LoVo (cell line): ENCODE measurements at places on chromosomes 4 and X.

DNA sequence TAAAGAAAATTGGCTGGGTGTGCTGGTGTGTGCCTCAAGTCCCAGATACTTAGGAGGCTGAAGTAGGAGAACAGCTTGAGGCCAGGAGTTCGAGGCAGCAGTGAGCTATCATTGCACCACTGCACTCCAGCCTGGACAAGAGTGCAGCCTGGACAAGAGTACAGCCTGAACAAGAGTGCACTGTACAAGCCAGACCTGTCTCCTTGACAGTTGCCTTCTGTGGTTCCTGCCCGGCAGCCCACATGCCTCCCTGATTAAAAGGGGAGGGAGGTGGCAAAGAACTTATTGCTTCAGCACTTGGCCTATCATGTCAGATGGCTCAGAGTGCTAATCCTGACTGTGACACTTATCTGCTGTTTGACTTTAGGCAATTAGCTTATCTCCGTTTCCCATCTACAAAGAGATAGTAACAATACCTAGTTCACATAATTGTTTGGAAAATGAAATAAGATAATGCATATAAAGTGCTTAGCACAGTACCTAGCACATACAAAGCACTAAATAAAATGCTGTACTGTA, 249.1 kb downstream of the DCLK2 start:
- DNase-seq = no peak

- DNase-seq = no peak
Observed at GRCh38 chr4:90245837-90246236, 118.6 kb downstream of the CCSER1 start.

DNA sequence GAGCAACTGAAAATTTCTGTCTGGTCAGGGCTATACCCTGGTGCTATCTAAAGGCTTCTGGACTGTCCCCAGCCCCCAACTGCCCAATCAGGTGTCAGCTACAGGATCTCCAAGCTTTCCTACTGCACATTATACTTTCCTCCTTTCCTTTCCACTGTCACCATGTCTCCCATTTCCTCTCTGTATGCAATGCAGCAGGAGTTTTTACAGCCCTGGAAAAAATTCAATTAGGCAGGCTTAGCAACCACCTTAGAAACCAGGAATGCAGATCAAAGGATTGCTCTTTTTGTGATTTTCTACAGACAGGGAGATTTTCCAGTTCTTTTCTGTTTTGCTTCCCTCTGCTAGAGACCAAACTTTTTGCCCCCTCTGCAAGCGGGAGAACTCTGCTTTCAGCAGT, 6.0 kb upstream of the NAF1 start:
- no peak for DNase-seq

- peak; percentile 54 for DNase-seq
Observed at GRCh38 chr4:73869130-73870055, at the start of gene CXCL1. Gene CXCL1 (plus strand): TSS chr4:73869393. CDS start chr4:73869471, 78 bp downstream.

DNA sequence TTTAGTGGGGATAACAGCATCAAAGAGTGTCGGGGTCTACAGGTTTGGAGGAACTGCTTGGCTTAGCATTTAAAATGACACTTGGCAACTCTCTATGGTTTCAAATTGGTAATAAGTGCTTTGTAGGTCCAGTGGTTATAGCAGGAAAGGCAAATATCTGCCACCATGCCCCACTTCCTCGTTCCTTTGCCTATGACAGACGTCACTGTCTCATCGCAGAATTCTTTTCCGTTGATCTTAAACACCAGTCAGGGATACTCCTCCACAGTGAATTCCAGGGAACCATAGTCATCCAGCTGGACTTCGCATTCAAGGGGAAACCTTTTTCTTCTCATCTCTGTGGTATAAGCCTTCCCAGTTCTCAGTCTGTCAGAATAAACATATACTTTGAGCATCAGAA, 319.1 kb downstream of the GPAT3 start:
- peak; percentile 50 for DNase-seq

- DNase-seq = no peak
Observed at GRCh38 chrX:109839694-109840567, 106.9 kb upstream of the ACSL4 start.

- no peak for DNase-seq
Observed at GRCh38 chrX:25873196-25873595, 264.9 kb upstream of the MAGEB18 start.

DNA sequence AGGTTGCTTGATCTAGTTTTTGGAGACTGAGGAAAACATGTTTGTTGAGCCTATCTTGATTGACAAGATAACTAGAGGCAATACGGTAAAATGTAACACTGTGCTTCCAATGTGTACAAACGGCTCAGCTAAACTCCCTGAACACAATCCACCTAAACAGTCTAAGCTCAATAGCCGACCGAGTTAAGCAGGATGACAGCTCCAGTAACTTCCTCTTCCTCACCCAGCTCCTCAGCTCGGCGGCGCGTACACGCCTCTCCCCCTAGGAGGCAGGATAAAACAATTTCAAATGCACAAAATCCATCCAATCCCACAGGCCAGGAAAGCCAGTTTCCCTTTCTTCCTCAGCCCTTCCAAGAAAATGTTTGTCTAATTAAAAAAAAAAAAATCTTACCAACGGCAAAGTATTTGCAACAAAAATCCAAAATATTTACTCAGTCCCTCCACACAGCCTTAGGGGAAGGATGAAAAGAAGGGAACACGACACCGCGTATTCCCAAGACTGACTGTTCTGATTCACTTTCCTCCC, 1.0 kb downstream of the CNOT6L start:
- DNase-seq = peak; percentile 81

DNA sequence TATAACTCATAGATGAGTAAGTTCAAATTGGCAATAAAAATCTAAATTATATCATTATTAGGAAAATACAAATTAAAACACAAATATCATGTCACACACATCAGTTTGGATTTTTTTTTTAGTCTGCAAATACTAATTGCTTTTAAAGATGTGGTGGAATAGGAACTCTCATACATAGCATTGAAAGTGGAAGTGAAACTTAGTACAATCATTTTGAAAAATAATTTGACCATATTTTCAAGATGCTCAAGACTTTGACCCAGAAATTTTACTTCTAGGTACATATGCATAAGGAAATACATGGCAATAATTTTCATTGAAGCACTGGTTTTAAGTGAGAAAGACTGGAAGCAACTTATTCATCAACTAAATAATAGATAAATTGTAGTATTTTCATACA, 147.5 kb upstream of the SMIM31 start:
- no peak for DNase-seq

DNA sequence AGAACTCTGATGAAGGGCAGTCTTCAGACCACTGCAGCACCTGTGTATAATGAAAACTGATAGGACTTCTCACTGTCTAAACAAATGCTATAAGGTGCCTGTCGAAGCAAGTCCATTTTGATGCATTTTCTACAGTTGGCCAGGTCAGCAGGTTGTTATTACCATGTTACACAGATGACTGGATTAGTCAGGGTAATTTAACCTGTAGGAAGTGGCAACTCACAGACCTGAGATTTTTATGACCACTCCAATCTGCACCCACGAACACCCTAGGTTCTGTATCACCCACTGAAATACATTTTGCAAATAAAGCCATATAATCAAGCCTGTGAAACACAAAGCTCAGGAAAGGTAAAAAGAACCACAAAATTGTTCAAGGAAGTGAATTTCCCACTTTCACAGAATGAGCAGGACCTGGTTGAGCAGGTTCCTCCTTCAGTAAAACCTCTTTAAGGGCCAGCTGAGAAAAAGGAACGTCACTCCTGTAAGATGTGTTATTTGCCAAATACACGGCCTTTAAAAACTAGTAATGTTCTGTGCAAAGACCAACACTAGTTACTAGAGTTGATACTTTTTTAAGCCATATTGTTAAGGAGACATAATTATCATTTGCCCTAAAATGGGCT, 12.7 kb downstream of the MAML3 start:
- DNase-seq = no peak

DNA sequence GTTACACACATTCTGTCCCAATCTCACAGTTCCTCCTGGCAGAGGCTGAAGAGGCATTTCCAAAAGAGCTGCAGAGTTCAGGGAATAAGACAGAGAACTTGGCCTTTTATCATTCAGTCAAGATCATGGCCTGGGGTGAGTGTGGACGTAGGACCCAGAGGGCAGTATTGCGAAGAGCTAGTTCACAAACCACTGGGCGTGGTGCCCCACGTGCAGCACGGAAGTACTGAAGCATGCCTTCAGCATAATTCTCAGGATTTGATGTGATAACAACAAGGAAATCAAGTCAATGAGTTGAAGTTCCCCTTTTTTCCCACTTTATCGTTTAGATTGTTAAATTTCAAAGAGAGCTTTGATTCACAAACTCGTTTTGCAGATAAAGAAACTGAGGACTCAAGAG, 117.7 kb downstream of the RELL1 start:
- DNase-seq = no peak

DNA sequence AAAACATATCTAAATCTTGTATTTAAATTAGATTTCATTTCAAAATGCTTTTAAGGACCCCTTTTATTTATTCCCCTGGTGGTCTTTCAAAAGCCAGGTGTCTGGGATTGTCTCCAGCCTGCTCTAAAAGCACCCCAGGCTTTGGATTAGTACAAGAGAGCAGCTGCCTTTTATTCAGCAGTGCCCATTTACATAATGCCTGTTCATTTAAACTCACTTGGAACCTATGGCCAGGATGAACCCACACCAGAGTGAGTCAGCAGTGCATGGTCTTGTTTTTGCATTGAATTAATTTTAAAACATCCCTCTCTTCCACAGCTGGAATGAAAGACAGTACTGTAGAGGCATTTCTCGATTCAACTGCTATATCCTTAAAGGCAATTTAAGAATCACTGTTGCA, 64.1 kb upstream of the TENM3 start:
- no peak for DNase-seq

GRCh38 chr4:48334900-48335384, 6.4 kb upstream of the SLAIN2 start:
- no peak for DNase-seq

GRCh38 chr4:38666766-38667084, 2.7 kb downstream of the KLF3 start:
- DNase-seq = no peak

DNA sequence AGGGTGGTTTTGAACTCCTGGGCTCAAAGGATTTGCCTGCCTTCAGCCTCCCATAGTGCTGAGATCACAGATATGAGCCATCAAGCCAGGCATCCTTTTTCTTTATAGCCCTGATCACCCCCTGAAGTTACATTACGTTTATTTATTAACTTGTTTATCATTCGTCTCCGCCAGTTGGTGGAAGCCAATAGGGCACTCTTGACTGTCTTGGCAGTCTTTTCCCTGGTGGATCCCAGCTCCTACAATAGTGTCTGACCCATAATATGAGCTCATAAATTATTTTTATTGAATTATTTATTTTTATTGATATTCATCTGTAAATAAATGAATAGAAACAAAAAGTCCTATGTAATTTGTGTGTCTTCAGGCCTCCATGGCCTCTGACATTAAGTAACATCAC, 484.3 kb upstream of the FAT1 start:
- no peak for DNase-seq

DNA sequence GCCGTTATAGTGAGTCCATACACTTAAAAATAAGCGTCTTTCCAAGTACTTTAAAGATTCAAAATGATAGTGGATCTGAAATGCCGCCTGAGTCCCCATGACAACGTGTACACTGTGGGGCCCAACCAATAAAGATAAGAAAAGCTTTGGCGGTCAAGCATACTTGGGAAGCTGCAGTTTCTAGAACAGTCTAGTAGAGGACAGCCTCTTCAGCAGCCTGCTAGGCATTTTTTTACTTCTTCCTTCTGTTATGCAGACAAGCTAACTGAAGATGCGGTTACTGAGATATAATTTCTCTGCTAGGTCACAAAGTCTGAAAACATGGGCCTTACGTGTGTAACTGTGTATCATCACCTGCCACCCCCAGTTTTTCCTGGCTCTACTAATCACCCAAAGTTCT, 402 bp upstream of the UPRT start:
- peak; percentile 0 for DNase-seq

GRCh38 chr4:183256756-183257385, 63.2 kb downstream of the CLDN22 start:
- peak; percentile 39 for DNase-seq

DNA sequence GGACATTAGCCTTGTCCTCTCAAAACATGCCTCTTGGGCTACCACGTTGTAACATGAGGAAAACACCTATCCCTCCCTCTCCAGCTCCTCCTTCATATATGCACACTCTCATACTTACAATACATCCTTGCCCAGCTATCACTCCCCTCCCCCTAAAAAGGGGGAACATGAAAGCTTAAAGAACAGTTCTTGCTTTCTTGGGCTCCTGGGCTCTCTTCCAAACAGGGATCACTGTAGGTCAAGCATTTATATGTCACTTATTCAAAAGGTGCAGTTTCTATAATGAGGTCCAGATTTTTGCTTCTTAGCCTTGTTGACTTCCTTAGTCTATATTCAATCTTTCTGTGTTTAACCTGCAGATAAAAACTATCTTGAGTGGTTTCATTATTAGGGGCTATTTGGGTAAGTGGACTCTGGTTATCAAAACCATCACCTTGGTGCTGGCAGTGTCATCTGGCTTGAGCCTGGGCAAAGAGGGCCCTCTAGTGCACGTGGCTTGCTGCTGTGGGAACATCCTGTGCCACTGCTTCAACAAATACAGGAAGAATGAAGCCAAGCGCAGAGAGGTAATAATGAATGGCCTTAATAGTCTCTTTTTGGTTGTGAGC, 119.4 kb downstream of the AKAP4 start:
- no peak for DNase-seq

DNA sequence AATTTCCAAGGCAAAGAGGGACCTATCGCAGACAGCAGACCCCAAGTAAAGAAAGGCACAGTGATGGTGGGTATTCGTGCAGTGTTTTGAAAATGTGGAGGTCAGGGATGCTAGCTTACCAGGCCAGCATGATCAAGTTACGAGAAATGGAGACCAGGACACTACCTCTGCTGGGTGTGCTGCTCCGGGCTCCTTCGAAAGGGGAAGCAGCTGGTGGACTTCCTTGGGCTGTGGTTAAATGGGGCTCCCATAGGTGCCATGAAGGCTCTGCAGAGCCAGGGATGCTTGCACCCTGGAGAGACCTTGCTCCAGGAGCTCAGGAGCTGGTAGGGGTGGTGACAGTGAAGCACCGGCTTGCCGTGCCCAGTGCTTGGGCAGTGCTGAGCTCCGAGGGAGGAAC, 68.8 kb downstream of the TBL1X start:
- no peak for DNase-seq

GRCh38 chr4:55866973-55867574, 13.6 kb downstream of the EXOC1 start:
- peak; percentile 74 for DNase-seq

- DNase-seq = no peak
Observed at GRCh38 chr4:75141162-75141561, 208.2 kb downstream of the PARM1 start.

DNA sequence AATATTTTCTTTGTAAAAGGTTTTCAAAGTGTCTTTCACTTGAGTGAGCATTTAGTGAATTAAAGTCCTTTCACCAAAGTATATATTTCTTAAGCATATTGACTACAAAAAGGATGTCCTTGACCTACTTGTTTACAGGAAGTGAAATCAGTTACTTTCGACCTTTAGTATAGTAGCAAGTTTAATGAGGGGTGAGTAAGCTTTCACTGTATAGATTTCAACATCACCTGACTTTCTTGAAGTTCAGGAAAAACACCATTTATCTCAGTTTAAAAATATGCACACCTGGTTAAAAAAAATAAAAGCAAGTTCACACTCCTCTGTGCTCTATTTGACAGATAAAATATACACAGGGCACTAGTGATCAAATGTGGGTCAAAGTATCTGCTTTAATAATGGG, 88.1 kb downstream of the CCSER1 start:
- DNase-seq = peak; percentile 81
